Dermis microvascular lymphatic vessel endothelial cell (primary cell): ENCODE measurements at places on chromosomes 16 and 17. TPM values are rescaled to one million over a fixed set of nuclear protein-coding genes. Genes with fewer than 3 reads are reported as not detected.

- DNase-seq, result no peak
These were observed at the start of gene RBFOX1 for GRCh38 chr16:7332611-7333010. Gene RBFOX1, plus strand, starts transcription at chr16:7332845.

- DNase-seq, result no peak
These were observed 54.8 kb downstream of the SLFN5 start for GRCh38 chr17:35297666-35298065.

GRCh38 chr17:38815576-38816193 is 9.4 kb downstream of the CWC25 start:
- DNase-seq, result no peak

GRCh38 chr17:76998839-76999238 is 130.6 kb downstream of the MGAT5B start:
- no peak for DNase-seq

- DNase-seq, result no peak
These were observed 241.8 kb downstream of the PARN start for GRCh38 chr16:14388243-14388642.

- DNase-seq, result peak; percentile 46
These were observed 13.8 kb upstream of the BCAR1 start for GRCh38 chr16:75264999-75265910.

- no peak for DNase-seq
These were observed 29.3 kb downstream of the PRSS54 start for GRCh38 chr16:58265480-58266052.

- DNase-seq, result no peak
These were observed 301.8 kb upstream of the MAF start for GRCh38 chr16:79902351-79902750.

- DNase-seq, result no peak
These were observed 23.5 kb downstream of the WNT9B start for GRCh38 chr17:46874906-46875305.

DNA sequence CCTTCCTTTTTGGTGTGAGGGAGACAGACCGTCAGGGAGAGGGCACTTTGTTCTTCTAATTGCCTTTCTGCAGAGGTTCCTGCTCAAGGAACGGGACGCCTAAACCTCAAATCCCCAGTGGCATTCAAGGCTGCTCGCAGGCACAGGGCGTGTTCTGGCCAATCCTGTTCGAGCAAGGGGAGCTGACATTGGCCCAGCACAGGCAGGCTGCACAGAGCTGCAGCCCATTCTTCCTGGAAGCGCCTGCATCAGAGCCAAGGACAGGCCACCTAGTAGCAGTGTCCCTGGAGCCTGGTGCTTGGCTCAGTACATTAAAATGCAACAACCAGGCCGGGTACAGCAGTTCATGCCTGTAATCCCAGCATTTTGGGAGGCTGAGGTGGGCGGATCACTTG is 72.2 kb upstream of the CREBBP start:
- no peak for DNase-seq

DNA sequence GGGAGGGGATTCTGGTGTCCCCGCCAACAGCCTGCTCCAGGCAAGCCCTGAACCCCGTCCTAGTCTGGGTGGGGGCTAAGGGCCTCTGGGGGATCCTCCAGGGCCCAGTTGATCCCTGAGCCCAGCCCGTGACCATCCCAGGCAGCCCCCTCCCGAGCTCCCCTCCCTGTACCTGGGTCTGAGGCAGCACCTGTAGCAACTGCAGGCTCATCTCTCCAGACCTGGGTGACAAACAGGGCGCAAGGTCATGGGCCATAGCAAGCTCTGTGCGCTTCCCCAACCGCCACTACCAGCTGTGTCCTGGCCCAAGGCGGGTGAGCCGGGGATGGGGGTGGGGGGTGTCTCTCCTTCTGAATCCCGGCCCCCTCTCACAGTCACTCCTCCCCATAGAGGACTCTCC is 10.6 kb downstream of the CNGB1 start:
- no peak for DNase-seq

GRCh38 chr17:59483860-59484259 is 81.5 kb upstream of the DHX40 start:
- DNase-seq, result no peak

- DNase-seq, result no peak
These were observed 1.2 kb downstream of the CNTNAP1 start for GRCh38 chr17:42683407-42684034.

DNA sequence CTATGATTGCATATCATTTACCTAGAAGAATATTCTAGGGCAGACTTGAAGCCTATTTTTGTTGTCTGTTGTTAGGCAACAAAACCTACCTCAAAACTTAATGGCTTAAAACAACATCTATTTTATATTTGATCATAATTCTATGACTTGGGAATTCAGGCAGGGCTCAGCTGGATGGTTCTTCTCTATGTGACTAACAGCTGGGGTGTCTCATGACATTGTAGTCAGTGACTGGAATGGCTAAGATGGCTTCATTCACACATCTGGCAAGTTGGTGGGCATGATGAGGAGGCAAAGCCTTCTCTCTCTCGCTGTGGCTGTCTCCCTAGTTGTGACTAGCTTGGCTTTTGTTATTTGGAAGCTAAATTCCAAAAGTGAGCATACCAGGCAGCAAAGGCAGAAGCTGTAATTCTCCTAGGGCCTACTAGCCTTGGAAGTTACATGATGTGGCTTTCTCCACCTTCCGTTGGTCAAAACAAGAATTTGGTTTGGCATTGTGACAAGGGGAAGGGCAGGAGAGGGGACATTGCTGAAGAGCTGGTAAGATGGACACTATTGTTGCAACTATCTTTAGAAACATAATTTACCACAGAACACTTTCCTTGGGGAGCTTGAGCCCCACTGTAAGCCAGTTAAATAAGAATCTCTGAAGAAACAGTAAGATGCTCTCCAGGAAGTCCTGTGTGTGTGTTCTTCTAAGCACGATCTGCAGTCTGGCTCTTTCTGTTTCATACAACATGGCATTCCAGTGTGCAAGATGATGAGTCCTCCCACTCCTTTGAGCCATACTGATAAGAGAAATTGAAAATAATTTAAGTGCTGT is 39.4 kb downstream of the ZNRF1 start:
- no peak for DNase-seq

DNA sequence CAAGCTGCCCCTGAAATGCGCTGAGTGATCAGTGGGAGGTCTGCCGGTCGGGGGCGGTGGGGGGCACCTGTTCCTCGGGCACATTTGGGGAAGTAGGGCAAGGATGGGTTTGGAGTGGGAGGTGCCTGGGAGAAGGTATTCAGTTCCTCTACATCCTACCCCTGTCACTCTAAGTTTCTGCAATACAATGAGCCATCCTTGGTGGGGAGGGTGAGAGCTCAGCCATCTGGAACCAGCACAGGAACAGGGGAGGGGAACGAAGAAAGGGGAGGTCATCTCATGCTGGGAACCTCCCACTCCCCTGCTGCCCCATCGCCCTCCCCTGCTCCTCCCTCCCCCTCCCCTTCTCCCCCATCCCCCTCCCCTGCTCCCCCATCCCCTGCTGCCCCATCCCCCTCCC is 4.2 kb downstream of the DPH1 start:
- no peak for DNase-seq

DNA sequence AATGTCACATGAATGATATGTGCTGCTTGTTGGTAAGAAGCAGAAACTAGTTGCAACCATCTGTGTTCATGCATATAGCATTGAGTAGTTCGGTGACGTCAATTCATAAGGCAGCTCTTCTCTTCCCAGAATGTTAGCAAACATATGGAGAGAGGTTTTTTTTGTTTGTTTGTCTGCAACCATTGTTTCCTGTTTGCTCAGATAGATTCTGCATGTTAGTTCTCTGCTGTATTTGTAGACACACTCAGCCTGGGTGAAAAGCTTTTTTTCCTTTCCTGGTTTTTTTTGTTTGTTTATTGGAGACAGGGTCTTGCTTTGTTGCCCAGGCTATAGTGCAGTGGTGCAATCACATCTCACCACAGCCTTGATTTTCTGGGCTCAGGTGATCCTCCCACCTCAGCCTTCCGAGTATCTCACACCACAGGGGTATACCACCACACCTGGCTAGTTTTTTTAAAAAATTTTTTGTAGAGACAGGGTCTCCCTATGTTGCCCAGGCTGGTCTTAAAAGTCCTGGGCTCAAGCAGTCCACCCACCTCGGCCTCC is 16.7 kb downstream of the WSB1 start:
- no peak for DNase-seq

- DNase-seq, result no peak
These were observed 23.5 kb downstream of the ORC6 start for GRCh38 chr16:46712911-46713310.

- DNase-seq, result no peak
These were observed 11.1 kb downstream of the IL4R start for GRCh38 chr16:27324851-27325301.

- no peak for DNase-seq
These were observed 1.2 kb upstream of the ZMYND15 start for GRCh38 chr17:4738136-4739121.

GRCh38 chr17:68328676-68329075 is 37.4 kb downstream of the ARSG start:
- no peak for DNase-seq

- peak; percentile 5 for DNase-seq
These were observed 373.7 kb upstream of the SALL1 start for GRCh38 chr16:51524555-51525373.

DNA sequence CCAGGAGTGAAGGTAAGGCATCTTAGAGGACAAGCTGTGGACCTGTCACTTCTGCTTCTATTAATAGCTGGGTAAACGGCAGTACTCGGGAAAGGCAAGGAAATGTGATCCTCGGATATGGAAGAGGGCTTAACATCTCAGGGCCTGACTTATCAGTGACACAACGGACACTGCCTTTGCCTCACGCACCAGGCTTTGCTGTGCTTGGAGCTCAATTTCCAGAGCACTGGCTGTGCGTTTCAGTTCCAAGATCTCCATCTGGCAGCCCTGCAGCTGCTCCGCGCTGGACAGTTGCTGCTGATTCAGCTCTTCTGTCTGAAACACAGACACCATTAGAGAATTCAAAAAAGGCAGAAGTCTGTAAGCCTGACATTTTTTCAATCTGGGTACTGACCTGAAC is 3.5 kb downstream of the KRT40 start:
- DNase-seq, result no peak

DNA sequence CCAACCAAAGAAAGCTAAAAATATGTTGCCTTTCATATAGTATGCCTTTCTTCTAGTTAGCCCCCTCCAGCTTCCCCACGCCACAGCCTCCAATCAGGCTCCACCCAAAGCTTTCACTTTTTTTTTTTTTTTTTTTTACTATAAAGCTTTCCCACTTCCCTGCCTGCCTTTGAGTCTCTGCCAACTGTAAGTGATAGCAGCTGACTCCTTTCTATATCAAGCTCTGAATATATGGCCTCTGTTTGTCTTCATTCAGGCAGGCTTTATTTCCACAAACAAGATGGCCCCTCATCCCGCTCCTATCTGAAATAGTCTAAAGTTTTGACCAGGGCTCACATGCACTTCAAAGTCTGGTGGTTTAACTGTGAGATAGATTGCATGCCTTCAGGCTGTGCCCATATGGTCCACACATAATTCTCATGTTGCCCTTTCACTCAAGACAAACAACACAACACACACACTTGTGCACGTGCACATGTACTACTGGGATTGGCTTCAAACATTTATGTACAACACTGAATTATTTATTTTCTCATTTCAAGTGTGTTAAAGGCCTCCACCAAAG is 39.8 kb upstream of the DYNLRB2 start:
- no peak for DNase-seq

- DNase-seq, result no peak
These were observed 126.6 kb downstream of the SOCS1 start for GRCh38 chr16:11129378-11129781.

DNA sequence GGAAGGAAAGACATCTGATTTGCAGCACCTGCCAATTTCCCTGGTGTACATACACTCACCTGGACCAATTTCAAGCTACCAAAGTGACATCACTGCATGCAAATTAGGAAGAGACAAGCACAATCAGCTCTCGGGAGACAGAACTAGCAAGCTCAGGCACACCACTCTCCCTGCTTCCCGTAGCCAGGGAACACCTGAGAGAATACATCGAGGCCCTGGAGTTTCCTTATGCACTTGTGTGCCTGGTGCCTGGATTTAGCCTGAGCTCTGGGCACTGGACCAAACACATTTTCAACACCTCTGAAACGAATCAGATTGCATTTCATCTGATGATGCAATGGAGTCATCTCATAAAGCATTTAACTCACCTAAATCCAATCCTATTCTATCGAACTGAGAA is 110.5 kb downstream of the HS3ST2 start:
- no peak for DNase-seq

GRCh38 chr17:12974005-12974531 is 43.8 kb downstream of the ELAC2 start:
- no peak for DNase-seq

DNA sequence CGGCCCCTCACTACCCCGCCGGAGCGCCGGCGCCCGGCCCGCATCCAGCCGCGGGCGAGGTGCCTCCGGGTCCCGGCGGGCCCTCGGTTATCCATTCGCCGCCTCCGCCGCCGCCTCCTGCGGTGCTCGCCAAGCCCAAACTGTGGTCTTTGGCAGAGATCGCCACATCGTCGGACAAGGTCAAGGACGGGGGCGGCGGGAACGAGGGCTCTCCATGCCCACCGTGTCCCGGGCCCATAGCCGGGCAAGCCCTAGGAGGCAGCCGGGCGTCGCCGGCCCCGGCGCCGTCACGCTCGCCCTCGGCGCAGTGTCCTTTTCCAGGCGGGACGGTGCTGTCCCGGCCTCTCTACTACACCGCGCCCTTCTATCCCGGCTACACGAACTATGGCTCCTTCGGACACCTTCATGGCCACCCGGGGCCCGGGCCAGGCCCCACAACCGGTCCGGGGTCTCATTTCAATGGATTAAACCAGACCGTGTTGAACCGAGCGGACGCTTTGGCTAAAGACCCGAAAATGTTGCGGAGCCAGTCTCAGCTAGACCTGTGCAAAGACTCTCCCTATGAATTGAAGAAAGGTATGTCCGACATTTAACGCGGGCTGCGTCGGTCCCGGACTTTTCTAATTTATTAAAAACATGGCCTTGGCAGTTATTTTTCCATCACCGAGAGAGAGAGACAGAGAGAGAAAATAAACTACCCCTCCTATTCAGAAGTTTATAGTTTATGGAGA is 2.8 kb downstream of the IRX5 start:
- DNase-seq, result no peak

GRCh38 chr17:74457146-74457819 is 9.2 kb upstream of the CD300A start:
- peak; percentile 60 for DNase-seq

GRCh38 chr17:75808549-75808904 is 23.9 kb downstream of the UNK start:
- DNase-seq, result no peak

TMEM11 gene
- 16.9 and 21.7 TPM in 2 replicates for total RNA-seq

ATP1B2 gene
- total RNA-seq, result not detected in 2 replicates

TBC1D3B gene
- total RNA-seq, result 0.64 and 2.0 TPM in 2 replicates

TP53TG3F gene
- not detected in 2 replicates for total RNA-seq

KRT24 gene
- total RNA-seq, result not detected in 2 replicates

EEF2K gene
- 33.8 and 35.1 TPM in 2 replicates for total RNA-seq

EVPLL gene
- not detected in 2 replicates for total RNA-seq

TLCD3B gene
- total RNA-seq, result not detected in 2 replicates

DPEP1 gene
- 0.13 TPM in 2 replicates for total RNA-seq

CRHR1 gene
- not detected in 2 replicates for total RNA-seq

HOXB13 gene
- total RNA-seq, result not detected in 2 replicates

MT1E gene
- 11.1 and 108 TPM in 2 replicates for total RNA-seq

CRISPLD2 gene
- under 0.01 and 0.13 TPM in 2 replicates for total RNA-seq

SNAI3 gene
- total RNA-seq, result 0.13 and 0.25 TPM in 2 replicates

HBQ1 gene
- 0.63 and 1.4 TPM in 2 replicates for total RNA-seq

MYH3 gene
- total RNA-seq, result under 0.01 and 0.25 TPM in 2 replicates
